Mammary epithelial cell (primary cell): ENCODE measurements at places on chromosomes 7 and 10.

DNA sequence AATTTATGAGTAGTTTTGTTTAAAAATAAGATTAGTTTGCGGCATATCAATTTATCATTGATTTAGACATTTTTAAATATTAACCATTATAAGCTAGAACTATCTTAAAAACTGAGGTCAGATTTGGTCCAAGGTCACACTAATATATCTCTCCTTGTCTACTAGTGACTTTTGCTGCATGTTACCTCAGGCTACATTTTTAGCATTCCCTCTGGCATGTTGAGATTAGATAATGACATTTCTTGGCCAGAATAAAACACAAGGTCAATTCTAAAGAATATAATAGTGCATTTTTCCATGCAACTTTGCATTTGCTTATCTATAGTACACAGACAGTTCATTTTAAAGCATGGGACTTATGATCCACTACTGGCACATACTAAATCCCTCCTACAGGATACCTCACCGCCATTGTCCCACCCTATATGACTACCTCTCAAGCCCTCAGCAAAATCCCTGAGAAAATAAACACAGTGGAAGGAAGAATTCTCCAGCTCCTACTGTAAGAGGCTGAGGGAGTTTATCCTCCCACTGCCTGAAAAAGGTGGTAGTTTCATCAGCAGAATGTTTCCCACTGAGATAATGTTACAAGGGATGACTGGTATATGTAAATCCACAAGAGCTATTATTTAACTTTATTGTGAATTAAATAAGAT lies 816.4 kb downstream of the GRM8 start:
- DNase-seq = no peak

DNA sequence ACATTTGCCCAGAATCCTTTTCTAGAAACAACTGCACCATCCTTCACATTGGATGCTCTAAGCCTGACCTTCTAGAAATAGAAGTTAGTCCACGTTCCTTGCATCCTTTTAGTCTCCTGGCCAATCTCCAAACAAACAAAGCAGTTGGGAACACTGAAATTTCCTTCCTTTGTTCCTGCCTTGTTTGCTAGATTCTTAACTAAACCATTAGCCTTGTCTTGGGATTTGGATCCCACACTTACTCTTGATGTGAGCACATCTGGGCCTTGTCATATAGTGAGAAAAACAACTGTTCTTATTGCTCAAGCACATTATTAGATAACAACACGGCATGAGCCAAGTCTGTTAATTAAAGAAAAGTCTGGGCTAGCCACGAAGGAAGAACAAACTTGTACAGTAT lies 319.3 kb upstream of the GHITM start:
- DNase-seq = no peak

DNA sequence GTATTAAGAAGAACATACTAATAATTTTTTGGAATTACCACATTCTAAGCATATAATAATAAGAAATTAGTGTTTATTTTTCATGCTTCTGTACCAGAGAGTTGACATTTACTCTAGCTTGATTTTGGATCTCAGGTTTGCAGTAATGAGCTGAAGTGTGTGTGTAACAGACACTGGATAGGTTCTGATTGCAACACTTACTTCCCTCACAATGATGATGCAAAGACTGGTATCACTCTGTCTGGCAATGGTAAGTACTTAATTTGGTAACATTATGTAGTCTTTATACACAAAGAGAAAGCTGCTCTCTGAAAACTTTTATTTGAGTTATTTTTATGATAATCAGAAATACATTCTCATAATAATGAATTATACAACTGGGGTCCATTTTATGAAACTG lies 54.1 kb downstream of the SRI start:
- DNase-seq = no peak

DNA sequence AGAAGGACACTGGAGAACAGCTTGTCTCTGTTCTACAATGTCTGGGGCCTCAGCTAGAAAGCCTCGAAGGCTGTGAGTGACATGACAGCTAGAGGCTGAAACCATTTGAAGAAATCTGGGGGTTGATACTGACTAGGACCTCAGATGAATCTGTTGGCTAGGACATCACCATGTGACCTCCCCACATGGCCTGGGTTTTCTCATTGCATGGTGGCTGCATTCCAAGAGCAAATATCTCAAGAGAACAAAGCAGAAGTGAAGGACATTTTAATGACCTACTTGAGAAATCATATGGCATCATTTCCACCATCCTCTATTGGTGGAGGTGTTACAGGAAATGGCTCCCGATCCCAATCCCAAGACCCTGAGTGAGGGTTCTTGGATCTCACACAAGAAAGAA lies 450.6 kb upstream of the AUTS2 start:
- no peak for DNase-seq

GRCh38 chr7:15057272-15057671 lies 154.7 kb upstream of the DGKB start:
- no peak for DNase-seq

DNA sequence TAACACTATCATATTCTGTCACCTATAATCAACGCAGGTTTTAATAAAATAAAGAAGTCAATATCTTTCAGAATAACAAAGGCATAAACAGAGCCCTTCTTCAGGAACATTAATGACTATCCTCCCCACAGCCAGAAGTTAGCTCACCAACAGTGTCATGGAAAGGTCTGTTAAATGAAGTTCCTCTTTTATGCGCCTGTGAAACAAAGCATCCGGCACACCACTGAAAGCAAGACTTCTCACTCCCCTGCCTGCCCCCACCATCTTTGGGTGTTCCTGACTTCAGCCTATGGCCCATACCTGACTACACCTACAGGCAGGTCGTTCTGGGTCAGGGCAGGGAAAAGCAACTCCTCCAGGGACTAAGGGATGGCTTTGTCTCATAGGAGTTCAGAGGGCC lies 205.4 kb downstream of the FANK1 start:
- no peak for DNase-seq

DNA sequence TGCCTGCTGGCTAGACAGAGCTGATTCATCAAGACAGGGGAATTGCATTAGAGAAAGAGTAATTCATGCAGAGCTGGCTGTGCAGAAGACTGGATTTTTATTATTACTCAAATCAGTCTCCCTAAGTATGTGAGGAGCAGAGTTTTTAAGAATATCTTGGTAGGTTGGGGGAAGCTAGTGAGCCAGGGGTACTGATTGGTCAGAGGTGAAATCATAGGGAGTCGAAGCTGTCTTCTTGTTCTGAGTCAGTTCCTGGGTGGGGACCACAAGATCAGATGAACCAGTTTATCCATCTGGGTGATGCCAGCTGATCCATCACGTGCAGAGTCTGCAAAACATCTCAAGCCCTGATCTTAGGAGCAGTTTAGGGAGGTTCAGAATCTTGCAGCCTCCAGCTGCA lies 39.8 kb downstream of the FOXI2 start:
- peak; percentile 12 for DNase-seq

- no peak for DNase-seq
These were observed 9.4 kb downstream of the KIF20B start for GRCh38 chr10:89710753-89711152.

GRCh38 chr7:36896956-36897590 lies 172.8 kb upstream of the AOAH start:
- DNase-seq = no peak

- DNase-seq = peak; percentile 32
These were observed 70.0 kb downstream of the ARL4A start for GRCh38 chr7:12757443-12757842.

DNA sequence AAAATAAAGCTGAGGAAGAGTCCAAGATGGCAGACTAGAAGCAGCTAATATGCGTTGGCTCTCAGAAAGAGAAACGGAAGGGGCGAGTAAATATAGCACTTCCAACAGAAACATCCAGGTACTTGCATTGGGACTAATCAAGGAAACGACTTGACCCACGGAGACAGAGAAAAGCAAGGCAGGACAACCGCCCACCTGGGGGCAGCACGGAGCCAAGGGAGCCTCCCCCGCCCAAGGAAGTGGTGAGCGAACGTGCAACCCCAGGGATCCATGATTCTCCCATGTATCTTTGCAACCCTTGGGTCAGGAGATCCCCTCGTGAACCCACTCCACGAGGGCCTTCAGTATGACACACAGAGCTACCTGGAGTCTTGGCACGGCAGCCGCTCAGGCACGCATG lies 45.4 kb upstream of the GRM3 start:
- no peak for DNase-seq

DNA sequence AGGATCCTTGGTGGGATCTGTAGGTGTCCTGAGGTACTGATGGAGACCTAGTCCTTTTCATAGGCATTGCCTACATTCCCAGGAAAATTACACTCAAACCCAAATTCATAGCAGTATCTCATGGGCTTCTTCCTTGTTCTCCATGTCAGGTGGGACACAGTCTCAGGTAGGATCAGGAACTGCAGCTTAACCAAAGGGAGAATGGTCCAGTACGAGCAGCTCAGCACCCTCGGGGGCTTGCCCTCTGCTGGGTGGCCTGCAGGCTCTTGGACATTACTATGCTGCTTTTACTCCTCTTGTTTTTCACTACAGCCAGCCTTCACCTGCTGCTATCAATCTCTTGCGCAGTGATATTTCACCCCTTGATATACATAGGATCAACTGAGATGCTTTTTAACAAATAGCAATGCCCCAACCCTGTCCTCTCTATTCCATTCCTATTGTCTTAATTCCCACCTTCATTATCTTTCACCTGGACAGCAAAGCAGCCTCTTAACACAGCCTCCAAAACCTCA lies 28.6 kb downstream of the PLA2G12B start:
- DNase-seq = no peak

DNA sequence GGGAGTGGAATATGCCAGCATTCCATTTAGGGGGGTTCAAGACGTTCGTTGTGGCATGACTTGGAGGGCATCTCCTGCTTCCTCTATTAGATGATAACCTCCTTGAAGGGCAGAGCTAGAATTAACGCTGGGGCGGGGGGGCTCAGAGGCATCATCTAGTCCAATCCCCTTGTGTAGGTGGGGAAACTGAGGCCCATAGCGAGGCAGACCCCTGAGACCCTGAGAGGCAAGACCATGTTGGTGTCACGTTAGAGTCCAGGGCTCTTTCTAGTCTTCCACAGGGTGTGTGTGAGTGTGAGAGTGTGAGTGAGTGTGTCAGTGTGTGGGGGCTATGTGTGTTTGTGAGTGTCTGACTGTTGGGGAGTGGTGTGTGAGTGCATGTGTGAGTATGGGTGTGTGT lies 29.3 kb upstream of the NUB1 start:
- no peak for DNase-seq

GRCh38 chr10:34993782-34994181 lies 96.4 kb downstream of the CUL2 start:
- no peak for DNase-seq

GRCh38 chr7:16815001-16815400 lies 10.2 kb upstream of the AGR2 start:
- no peak for DNase-seq

DNA sequence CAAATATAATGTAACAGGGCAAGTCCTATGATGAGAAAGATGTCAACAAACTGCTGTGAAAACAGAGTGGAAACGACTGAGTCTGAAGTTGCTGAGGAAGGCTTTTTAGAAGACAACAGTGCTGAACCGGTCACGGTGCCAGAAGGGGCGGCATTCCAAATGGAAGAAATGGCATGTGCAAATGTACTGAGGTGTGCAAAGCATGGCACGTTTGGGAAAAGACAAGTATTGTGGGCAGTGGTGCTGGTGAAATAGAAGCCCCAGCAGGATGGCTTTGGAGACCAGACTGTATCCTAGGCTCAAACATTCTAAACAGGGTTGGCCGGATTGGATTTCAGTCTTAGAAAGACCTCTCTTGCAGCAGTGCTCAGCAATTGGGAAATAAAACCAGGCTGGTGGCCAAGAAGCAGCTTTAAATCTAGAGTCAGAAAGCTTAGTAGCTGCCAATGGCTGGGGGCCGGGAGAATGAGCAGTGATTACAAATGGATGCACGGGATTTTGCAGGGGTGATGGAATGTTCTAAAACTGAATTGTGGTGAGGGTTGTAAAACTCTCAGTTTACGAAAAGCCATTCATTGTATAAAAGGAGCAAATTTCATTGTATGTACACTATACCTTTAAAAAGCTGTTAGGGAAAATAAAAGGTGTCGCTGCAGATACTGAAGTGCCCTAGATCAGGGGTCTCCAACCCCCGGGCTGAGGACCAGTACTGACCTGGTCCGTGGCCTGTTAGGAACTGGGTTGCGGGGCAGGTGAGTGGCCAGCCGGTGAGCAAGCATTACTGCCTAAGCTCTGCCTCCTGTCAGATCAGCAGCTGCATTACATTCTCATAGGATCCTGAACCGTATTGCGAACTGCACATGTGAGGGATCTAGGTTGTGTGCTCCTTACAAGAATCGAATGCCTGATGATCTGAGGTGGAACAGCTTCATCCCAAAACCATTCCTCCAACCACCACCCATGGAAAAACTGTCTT lies 141.6 kb downstream of the HIBADH start:
- no peak for DNase-seq
